Left renal pelvis (tissue), 4 donors: ENCODE measurements at places on chromosomes 2 and 18.

DNA sequence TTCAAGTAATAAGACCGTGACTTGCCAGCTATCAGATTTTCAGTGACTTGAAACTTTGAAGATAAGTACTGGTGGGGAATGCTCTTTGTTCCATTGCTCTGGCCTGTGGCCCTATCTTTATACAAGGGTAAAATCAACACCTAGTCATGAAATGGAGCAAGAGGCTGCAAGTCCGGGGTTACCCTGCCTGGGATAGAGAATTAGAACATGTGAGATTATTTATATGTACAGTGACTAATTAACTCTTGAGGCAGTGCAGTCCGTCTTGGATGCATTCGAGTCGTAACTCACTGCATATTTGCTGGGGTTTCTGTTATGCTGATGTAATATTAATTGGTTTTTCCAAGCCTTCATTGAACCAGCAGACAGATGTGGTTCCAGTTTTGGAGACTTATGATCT, 105.8 kb upstream of the LYPD6 start:
- DNase-seq: no peak

DNA sequence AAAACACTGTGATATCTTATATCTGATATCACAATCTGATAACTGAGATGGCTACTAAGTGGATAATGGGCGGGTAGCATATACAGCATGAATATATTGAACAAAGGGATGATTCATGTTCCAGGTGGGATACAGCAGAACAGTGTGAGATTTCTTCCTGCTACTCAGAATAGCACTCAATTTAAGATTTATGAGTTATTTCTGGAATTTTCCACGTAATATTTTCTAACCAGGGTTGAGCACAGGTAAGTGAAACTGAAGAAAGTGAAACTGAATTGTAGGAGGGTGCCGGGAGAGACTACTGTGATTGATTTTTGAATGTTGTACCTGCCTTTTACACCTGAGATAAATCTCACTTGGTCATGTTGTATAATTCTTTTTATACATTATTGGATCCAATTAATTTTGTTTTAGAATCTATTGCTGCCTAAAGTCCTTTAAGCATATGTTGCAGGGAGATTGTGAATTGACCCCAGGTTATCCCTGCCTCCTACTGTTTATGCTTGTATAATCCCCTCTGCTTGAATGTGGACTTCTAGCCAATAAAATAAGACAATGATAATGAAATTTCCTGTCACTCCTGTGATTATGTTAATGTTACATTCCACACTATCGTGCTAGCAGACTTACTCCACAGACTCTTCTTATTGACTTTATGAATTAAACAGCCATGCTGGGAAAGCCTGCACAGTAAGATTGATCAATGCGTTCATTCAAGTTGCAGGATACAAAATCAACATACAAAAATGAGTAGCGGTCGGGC, 67.6 kb upstream of the RBBP8 start:
- no peak for DNase-seq

GRCh38 chr2:10220045-10220901, 82.4 kb upstream of the HPCAL1 start:
- DNase-seq: no peak

- DNase-seq: no peak
Observed at GRCh38 chr2:33786881-33787280, 187.8 kb upstream of the FAM98A start.

- DNase-seq: no peak
Observed at GRCh38 chr18:2970344-2970743, 42.6 kb downstream of the LPIN2 start.

- peak; percentile 64 for DNase-seq
Observed at GRCh38 chr2:153478289-153479261, at the start of gene RPRM. RPRM (minus strand) TSS chr2:153478762; CDS start chr2:153478565, 197 bp downstream.

DNA sequence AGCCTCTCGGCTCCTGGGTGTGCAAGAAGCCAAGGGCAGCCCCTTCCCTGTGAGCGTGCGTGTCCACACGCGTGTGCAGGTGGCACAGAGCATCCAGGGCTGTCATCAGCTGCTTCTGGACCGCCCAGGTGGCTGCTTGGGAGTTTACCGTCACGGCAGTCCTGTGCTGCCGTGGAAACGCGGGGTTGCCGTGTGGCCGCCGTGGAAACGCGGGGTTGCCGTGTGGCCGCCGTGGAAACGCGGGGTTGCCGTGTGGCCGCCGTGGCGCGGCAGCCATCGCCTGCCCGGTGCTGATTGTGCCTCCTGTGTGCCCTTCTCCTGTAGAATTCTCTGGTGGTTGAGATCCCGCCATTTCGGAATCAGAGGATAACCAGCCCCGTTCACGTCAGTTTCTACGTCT, 71.4 kb downstream of the NFATC1 start:
- DNase-seq: no peak

- no peak for DNase-seq
Observed at GRCh38 chr2:62999905-63000304, 50.7 kb upstream of the OTX1 start.

DNA sequence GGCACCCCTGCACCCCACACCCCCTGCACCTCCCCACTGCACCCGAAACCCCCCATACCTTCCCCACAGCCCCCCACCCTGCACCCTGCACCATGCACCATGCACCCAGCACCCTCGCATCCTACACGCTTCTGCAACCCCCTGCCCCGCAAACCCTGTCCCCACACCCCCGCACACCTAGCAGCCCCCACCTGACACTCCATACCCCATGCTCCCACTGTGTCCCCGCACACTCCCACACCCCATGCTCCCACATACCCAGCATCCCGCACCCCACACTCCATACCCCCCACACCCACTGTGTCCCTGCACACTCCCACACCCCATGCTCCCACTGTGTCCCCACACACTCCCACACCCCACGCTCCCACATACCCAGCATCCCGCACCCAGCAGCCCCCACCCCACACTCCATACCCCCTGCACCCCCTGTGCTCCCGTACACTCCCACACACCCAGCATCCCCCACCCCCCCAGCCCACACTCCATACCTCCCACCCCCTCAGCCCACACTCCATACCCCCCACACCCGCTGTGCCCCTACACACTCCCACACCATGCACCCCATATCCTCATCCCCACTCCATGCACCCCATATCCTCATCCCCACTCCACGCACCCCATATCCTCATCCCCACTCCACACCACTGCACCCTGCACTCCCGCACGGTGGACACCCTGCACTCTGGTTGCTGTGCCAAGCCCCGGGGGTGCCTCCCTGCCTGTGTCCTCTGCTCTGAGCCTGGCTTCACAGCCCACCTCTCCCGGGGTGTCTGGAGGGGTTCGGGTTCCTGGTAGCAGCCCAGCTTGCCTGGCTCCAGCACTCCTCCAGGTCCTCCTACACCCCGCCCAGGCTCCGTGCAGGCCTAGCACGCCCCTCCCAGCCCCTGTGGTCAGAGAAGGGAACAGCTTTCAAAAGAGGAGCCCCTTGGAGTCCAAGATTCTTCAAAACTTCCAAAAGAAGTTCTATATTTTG, 93.9 kb upstream of the CTDP1 start:
- no peak for DNase-seq

GRCh38 chr2:155583674-155584195, 748.8 kb downstream of the NR4A2 start:
- DNase-seq: no peak

- DNase-seq: no peak
Observed at GRCh38 chr18:48897531-48897930, 53.2 kb downstream of the SMAD7 start.

DNA sequence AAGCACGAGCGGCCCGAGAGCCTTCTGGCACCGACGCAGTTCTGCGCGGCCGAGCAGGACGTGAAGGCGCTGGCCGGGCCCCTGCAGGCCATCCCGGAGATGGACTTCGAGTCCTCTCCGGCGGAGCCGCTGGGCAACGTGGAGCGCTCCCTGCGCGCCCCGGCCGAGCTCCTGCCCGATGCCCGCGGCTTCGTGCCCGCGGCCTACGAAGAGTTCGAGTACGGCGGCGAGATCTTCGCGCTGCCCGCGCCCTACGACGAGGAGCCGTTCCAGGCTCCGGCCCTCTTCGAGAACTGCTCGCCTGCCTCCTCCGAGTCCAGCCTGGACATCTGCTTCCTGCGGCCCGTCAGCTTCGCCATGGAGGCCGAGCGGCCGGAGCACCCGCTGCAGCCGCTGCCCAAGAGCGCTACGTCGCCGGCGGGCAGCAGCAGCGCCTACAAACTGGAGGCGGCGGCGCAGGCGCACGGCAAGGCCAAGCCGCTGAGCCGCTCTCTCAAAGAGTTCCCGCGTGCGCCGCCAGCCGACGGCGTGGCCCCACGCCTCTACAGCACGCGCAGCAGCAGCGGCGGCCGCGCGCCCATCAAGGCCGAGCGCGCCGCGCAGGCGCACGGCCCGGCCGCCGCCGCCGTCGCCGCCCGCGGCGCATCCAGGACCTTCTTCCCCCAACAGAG, 70.4 kb downstream of the ARHGEF33 start:
- DNase-seq: peak; percentile 68

DNA sequence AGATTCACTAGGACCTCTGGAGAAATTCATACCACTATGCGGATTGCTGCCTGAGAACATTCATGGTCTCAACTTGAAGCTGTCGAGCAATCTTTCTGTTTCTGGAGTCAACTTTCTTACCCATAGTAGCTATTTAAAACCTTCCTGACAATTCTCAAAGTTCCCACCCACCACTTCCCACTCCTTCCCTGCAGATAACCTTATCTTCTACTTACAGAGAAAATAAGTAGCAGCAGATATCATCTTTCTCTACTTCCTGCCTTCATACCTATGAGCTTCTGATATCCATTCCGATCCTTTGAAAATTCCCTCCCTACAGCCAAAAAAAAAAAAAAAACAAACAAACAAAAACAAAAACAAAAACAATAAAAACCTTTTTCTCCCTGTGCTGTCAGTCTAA, 81.2 kb upstream of the CYRIA start:
- no peak for DNase-seq

- DNase-seq: no peak
Observed at GRCh38 chr2:179595284-179595683, 266.1 kb downstream of the ZNF385B start.

DNA sequence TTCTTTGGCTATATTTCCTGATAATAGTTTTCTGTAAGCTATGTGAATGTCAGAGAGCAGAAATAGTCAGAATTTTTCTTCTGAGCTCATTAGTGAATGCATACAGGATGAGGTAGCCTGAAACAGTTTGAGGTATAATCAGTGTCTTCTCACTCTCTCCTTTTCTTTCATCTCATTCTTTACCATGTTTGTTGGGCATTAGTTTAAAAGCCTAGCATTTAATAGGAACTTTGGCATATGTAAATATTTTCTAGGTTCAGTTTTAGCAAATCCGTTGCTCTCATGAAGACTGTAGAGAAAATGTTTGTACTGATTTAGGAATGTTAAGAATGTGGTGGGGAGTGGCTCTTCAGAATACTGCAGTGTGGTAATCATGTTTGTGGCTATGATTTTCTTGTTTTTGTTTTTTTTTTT, 119.4 kb downstream of the PARD3B start:
- no peak for DNase-seq

GRCh38 chr2:55986001-55986400, 62.4 kb upstream of the EFEMP1 start:
- DNase-seq: no peak

- no peak for DNase-seq
Observed at GRCh38 chr18:2884706-2885285, 38.0 kb downstream of the EMILIN2 start.

DNA sequence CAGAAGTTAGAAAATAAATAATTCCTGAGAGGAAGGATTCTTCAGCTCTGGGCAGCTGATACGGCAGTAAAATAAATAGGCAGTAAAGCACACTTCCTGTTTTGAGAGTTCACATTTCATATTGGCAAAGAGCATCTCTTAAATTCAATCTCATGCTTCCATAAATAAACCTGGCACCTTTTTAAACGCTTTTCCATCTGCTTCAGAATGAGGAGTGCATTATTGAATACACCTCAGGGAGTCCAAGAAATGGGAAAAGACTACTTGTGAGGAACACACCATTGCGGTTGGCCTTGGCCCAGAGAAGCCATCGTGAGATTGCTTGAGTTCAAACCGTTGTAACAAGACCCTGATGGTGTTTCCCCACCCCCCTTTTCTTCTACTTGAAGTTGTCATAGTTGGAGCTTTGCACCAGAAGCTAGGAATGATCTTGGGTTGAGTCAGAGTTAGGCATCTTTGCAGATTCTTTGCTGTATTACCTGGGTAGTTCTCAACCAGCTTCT, 123.9 kb downstream of the RDH14 start:
- no peak for DNase-seq

GRCh38 chr2:229725716-229726574, 11.6 kb upstream of the DNER start:
- DNase-seq: no peak

- no peak for DNase-seq
Observed at GRCh38 chr2:109128616-109129355, at the start of gene SH3RF3. SH3RF3 (plus strand) TSS chr2:109129205.

GRCh38 chr2:194495046-194495445, 1162.0 kb upstream of the SLC39A10 start:
- DNase-seq: no peak

- DNase-seq: no peak
Observed at GRCh38 chr2:238703053-238703415, 144.9 kb upstream of the TWIST2 start.

DNA sequence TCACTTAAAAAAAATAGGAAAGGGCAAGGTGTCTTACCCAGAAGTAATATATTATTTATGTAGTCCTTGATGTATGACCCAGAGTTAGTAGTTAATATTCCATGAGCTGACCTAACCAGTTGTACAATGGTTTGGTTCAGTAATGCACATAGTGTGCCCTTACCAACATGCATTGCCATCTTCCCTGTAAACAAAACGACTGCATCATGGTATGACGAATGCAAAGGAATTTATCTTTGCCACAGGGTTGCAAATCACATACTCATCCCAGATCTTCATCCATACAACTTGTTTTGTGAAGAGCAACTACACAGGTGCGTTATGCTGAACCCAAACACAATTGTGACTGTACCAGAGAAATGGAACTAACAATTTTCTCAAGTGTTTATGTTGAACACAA, 68.9 kb upstream of the ZSWIM2 start:
- no peak for DNase-seq

GRCh38 chr2:176692533-176692932, 423.3 kb downstream of the MTX2 start:
- DNase-seq: no peak

GRCh38 chr2:74036450-74037195, 51.9 kb downstream of the TET3 start:
- no peak for DNase-seq

- DNase-seq: no peak
Observed at GRCh38 chr2:5699963-5700362, 7.8 kb downstream of the SOX11 start.

DNA sequence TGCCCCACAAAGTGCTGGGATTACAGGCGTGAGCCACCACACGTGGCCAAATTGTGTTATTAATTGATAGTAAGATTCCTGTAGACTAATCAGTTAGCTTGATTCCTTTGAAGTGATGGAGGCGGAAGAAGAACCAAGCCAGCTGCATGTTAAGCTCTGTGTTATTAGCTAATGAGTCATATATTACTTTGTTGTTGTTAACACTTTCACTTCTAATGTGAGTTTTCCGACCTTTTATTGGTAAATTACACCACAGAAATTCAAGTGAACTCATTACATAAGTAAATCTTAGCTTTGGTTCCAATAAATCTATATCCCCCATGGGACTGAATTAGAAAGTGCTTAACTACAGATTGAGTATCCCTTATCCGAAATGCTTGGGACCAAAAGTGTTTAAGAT, 20.3 kb downstream of the CHMP1B start:
- DNase-seq: no peak
